ENCODE measurements at places on chromosomes 12 and 14.
A peak's percentile ranks its signal among the peaks of the same experiment; 100 is the strongest.

DNA sequence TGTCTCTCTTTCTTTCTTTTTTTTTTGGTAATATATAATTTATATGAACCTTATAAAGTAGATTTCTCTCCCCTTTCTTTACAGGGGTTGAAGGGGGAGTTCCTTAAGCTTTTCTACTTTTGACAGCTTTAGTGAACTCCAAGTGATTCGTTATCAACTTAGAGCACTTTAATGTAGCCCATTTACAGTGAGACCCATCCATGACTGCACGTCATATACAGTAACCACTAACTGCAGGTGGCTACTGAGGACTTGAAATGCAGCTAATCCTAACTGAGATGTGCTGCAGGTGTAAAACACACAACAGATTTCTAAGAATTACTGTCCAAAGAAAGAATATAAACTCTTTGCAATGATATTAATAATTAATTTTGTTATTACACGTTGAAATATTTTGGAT, 582 bp downstream of the LRRIQ1 start:
- no peak for DNase-seq

DNA sequence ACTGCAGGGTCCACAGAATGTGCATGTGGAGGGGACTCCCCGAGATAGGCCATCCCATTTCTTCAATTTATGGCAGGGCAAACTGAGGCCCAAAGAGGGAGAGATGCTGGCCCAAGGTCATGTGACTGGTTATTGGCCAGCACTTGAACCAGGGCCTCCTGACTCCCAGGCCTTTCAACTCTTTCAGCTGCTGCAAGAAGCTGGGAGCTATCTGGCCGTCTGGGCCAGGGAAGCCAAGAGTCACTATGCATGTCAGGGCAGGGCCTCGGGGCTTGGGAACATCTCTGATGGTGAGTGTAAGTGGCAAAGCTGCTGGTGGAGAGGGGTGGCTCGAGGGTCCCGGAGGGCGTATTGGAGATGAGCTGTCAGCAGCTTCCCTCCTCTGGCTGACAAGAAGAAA, 9.5 kb upstream of the LTBP2 start:
- no peak for DNase-seq

GRCh38 chr14:90559811-90560492, 163.1 kb downstream of the CALM1 start:
- DNase-seq: no peak

- no peak for DNase-seq
Observed at GRCh38 chr12:71460318-71460717, 20.7 kb downstream of the LGR5 start.

DNA sequence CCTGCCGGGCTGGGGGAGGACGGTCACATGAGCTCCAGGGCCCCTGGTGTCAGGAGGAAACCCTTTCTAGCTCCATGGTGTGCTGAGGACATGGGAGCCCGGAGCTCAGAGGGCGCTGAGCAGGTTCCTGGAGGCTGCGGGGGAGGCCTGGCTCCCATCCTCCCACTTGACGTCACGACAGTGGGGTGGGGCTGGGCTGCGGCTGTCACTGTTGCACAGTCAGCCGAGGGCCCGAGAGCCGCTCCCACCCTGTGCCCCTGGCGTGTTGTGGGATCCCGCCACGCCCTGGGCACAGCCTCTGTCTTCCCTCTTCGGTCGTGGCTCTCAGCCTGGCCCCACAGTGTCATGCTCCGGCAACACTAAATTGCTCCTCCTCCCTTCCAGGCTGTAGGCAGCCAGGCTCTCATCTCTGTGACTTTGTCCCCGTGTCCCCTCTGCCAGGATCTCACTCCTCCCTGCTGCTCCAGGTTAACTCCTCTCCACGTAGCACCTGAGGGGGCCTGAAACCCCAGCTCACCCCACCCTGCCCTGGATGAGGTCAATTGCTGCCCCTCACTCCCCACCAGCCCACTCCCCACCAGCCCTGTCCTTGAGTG, 33.0 kb downstream of the BEGAIN start:
- DNase-seq: peak; percentile 81

- no peak for DNase-seq
Observed at GRCh38 chr14:73833034-73833433, 18.6 kb upstream of the PTGR2 start.

GRCh38 chr12:56537546-56537945, 15.9 kb downstream of the RBMS2 start:
- no peak for DNase-seq

GRCh38 chr12:71183846-71184245, 26.0 kb upstream of the TSPAN8 start:
- DNase-seq: no peak

- DNase-seq: no peak
Observed at GRCh38 chr14:66375046-66375964, 110.9 kb upstream of the CCDC196 start.

GRCh38 chr12:7994731-7995205, 37.7 kb upstream of the FOXJ2 start:
- no peak for DNase-seq

- DNase-seq: no peak
Observed at GRCh38 chr14:50230401-50230700, 1.0 kb downstream of the SOS2 start.

DNA sequence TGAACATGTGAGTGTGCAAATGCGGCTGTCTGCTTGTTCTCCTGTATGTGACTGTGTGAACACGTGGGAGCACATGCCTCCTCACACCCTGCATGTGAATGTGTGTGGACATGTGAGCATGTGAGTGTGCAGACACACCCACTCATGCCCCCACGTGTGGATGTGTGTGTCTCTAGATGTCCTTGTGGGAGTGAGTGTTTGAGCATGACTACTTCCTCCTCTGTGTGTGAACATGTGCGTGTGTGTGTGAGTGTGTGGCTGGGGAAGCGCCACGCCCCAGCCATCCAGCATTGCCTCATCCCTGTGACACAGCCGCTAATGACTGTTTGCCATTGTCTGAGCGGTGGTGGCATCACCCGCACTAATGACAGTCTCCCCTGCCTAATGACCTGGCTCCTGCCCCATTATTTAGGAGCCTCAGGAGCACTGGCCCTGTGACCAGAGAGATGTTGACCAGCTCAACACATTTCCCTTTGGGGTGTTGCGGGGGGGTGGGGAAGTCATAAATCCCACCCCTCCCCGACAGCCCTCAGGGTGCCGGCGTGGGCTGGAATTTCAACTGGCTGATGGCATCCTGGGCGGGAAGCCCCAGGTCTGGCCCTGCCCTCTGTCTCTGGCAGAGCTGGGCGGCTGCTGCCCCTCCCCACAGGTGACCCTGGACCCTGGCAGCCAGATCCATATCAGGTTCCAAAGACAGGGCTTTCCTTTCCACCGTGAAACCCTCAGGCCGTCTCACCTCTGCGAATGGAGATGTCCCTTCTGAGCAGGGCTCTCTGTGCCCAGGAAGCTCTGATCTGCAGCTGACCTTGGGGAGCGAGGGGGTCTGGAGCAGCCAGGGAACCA, 11.5 kb upstream of the KRT80 start:
- DNase-seq: peak; percentile 69

GRCh38 chr12:112350593-112351592, 31.3 kb downstream of the HECTD4 start:
- no peak for DNase-seq

GRCh38 chr12:122884091-122884826, 11.7 kb downstream of the VPS37B start:
- DNase-seq: no peak

GRCh38 chr14:73000073-73000472, 26.8 kb downstream of the ZFYVE1 start:
- no peak for DNase-seq

DNA sequence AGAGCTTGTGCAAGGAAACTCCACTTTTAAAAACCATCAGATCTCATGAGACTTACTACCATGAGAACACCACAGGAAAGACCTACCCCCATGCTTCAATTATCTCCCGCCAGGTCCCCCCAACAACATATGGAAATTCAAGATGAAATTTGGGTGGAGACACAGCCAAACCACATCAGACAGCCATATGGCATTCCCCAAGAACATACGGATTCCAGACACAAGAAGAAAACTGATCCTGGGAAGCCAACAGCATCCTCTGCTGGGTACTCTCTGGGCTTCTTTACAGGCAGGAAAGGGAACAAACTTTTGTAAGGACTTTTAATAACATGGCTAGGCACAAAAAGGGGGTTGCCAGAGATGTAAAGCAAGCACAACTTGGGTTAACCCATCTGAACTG, 127.2 kb downstream of the TMEM132C start:
- DNase-seq: no peak

DNA sequence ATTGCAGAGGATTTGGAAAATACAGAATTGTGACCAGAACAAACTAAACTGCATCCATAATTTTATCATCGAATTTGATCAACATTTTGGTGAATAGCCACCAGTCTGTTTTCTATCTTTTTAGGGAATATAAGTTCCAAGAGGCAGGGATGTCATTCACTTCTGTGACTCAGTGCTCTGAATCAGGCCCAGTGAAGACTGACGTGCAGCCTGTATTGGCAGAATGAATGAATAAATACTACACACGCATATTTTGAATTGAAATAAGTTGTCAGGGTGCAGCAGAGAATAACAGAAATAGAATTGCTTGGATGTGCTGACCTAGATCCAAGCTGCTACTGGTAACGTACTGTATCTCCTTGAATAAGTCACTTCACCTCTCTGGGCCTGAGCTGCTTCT, 1.3 kb upstream of the EMP1 start:
- no peak for DNase-seq

DNA sequence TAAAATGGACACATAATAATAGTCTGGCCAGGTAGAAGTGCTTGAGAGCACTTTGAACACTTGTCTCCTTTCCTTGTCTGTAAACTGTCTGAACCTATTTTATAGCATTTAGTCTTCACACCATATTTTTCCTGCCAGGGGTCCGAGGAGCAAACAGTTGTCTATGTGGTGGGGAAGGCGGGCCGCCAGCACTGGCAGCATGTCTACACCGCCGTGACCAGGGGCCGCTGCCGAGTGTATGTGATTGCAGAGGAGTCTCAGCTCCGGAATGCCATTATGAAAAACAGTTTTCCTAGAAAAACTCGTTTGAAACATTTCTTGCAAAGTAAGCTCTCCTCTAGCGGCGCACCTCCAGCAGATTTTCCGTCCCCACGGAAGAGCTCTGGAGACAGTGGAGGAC, 28.7 kb downstream of the HELB start:
- DNase-seq: no peak

DNA sequence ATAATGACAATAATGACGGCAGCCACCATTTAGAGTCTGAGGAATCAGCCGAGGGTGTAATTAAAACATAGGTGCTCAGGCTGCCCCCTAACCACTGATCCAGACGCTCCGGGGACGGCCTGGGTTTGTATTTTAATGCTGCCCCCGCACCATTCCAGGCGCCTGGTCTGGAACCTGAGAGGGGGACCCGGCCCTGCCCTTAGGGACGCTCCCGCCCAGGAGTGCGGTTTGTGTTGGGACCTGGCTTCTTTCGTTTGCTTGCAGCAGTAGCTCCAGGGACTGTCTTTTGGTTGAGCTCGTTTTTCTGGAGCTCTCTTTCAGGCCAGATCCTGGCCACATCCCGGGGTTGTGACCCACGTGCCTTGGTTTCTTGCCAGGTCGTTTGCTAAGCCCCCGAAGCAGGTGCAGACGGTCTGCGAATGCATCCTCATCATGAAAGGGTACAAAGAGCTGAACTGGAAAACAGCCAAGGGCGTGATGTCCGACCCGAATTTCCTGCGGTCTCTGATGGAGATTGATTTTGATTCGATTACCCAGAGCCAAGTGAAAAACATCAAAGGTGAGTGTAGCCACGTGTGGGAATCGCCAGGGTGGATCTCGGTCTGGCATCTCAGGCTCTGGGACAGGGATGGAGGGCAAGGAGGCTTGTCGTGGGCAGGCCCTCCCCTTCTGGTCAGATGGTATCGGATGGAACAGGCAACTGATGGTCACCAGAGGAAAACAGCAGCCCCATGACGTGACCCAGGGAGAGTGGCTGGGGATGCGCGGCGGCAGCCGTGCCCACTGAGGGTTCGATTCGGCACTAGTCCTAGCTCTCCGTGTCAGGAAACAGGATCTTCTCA, 63.5 kb downstream of the CCDC92 start:
- no peak for DNase-seq

DNA sequence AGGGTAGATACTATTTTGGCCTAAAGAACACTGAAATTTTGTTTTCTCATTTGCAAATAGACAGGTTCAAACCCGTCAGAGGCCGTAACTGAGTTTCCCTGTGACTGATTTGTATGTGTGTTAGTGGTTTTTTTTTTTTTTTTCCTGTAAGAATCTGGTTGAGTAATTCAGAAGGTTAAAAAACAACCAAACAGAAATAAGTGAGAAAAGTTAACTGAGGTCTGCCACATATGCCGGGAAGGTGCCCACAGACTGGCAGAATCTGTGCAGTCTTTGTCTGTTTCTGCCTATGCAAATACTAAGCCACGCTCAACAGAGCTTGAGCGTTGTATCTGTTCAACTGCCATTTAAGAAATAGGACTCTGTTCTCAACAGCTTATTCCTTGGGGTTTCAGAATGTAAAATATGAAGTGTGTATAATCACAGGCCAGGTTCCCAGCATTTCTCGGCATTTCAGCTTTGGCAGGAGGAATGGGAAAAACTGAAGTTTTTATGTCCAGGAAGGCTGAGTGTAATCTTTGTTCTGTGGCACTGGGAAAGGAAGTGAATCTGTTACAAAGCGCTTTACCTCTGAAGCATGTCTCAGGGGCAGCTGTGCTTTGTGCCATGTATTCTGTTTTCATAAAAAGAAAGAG, 181.9 kb downstream of the PRKCH start:
- DNase-seq: no peak

DNA sequence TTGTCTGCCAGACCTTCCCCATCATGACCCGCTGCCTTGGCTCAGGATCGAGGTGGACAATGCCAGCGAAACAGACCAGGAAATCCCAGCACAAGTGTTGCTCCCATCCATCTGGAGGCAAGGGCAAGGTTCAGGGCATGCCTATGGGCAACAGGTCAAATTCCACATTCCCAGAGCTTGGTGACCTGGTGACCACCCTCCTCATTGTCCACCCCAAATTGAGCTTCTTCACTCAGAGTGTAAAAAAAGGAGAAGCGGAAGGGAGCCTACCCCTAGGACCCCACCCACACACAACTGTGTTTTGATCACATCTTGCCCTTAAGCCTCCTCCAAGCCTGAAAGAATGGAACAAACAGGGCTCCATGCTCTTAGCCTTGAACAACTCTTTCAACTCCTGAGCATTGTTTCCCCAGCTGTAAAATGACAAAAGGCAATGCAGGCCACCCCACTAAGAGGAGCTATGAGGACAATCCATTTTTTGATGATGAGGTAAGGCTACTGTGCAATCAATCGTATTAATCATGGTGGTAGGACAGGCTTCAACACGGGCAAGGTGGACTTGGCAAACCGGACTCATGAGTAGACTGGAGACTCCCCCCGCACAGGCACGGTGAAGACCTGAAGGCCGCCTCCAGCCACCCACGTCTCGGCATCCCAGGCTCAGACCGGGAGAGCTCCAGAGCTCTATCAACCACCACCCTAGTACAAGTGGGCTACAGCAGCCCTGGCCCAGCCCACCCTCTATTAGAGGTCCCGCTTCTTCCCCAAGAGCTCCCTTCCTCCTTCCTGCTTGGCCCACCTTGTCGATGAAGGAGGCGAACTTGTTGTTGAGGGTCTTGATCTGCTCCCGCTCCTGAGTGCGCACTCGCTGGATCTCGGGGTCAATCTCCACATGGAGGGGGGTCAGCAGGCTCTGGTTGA, 866 bp downstream of the KRT79 start:
- no peak for DNase-seq

- DNase-seq: no peak
Observed at GRCh38 chr12:124573839-124574786, 6.7 kb upstream of the NCOR2 start.

GRCh38 chr14:77738559-77739250, 22.3 kb downstream of the SNW1 start:
- no peak for DNase-seq
